ENCODE measurements at places on chromosomes 12 and 14.

DNA sequence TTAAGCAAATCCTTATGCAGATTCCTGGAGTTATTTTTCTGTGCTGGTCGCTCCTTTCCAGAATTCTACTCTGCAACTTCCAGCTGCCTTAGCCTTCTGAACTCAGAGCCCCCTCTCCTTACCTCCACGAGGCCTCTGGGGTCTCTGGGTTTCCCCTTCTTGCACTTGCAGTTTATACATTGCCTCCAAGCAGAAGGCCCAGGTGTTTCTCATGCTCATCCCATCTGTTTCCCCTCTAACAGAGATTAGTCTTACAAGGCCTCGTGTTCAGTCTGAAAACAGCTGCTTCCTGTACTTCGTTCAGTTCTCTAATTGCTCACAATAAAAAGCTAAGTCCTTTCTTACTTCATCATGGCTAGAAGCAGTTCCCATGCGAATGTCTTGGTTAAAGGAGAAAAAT, 134.4 kb upstream of the FGD4 start:
- DNase-seq: peak; percentile 9

DNA sequence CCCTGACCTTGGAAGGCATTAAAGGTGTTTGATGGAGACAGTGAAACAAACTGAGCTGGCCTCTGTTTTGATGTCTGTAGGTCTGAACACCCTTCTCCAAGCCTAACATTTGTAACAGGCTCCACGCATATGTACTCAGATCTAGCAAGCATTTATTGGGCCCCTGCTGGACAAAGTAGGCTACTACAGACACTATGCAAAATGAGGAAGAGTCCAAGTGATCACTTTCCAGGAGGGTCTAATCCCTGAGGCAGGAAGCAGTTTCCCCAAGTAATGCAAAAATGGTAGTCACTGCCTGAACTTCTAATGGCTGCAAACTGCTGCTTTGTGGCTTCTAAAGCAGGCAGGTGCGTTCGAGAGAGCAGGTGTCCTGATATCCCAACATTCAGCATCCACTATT, 405.8 kb downstream of the MED13L start:
- peak; percentile 25 for DNase-seq

GRCh38 chr14:22003461-22003860, 329.8 kb upstream of the OR4E1 start:
- DNase-seq: no peak

- no peak for DNase-seq
These were observed 42.0 kb downstream of the CNTN1 start for GRCh38 chr12:40734276-40734675.

- peak; percentile 61 for DNase-seq
These were observed 11.4 kb downstream of the TMEM121 start for GRCh38 chr14:105537580-105538474.

DNA sequence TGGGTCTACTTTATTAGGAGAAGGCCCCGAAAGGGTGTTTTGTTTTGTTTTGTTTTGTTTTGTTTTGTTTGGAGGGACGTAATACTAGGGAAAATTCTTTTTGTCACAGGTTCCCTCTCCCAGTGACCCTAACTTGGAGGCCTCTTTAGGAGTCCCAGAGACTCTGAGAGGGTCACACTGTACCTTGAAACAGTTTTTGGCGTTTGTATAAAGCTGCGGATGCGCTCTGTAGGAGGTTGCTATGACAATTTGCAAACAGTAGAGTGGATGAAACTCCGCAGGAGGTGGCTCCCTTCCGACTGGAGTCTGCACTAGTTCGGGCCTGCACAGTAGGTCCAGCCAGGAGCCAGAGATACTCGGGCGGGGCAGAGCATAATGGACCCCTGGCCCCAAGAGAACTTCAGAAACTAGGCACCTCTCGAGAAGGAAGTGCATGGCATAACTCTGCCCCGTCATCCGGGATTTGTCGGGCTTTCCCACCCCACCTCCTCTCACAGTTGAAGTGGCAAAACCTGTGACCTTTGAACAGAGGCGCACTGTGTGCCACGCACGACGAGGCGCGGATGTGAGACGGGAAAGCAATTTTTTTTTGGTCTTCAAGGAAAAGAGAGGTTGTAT, 1.3 kb upstream of the DYRK2 start:
- peak; percentile 35 for DNase-seq

DNA sequence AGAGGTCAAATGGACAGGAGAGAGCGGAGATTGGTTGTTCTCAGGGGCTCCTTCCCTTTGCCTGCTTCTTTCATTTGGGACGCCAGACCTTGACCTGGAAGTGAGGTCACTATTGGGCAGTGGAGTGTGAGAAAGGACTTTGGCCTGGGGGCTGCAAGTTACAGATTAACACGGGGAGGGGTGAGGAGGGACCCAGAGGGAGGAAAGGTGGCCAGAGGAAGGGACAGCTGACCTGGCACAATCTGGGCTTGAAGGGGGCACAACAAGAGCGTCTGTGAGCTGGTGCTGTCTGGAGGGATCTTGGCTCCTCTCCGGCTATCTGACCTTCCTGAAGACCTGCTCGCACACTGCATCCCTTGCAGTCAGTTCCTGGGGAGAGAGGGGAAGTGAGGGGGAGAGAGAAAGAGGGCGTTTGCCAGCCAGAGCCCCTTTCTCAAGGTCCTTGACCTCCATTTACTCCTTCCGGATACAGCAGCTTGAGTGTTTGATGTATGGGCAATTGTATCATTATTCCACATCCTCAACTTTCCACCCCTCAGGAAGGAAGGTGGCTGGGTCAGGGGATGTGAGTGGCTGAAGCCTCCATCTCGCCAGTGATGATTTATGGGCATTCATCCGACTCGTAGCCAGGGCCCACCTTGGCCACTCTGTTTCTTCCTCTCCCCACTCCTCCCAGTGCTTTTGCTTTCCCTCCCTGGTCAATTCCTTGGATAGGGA, 4.7 kb downstream of the RBP5 start:
- DNase-seq: no peak

DNA sequence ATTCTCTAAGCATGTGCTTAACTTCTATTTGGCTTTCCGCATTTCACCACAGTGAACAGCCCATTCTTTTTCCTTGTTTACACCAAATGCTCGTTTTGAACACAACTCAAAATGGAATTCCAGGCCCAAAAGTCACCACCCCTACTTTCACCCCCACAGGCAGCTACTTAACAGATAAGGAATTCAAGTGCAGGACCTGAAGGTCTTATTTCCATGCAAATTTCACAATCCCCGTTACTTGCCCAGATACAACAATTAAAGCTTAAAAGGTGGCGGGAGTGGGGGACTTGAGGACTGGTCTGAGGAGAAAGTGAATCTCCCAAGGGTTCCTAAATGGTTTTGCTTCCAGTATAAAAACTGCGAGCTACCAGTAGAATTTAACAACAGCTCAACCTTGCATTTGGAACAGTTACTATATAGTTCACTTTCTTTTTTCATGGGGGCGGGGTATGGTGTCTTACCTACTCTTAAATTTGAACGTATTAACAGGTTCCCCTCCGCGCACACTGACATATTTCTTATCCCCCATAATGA, 3.7 kb downstream of the USP44 start:
- no peak for DNase-seq

GRCh38 chr12:96323906-96324305, 76.3 kb downstream of the CDK17 start:
- no peak for DNase-seq

DNA sequence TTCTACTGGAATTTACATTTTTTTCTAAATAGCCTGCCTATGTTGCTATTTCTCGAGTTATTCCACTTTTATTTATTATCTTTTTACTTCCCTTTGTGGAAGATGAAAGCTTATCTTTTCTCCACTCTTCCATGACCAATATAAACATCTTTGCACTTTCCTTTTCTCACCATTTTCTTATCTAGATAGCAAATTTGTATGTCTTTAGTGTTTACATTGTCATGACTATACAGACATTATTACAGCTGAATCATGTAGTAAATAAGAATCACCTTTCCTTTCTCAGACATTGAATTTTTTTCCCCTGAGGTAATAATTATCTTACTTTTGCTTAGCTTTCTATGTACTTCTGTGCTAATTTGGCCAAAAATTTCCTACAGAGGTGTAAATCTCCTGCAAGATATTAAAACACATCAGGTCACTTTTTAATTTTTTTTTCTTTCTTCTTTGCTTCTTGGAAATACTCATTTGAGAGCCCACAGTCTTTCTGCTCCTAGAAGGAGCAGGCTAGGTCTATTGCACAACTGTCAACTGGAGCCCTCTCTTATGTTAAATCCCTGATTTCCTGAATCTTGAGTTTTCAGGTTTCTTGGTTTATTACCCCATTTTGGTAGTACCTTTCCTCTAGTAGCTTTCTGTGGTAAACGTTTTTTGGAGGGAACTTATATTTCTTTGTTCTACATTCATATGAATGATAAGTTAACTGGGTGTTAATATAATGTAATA, 109.0 kb upstream of the ATP2B1 start:
- no peak for DNase-seq

GRCh38 chr14:20782280-20782890, 1.3 kb downstream of the RNASE6 start:
- peak; percentile 46 for DNase-seq

- peak; percentile 93 for DNase-seq
These were observed 103.6 kb downstream of the SSPN start for GRCh38 chr12:26298785-26299621.

DNA sequence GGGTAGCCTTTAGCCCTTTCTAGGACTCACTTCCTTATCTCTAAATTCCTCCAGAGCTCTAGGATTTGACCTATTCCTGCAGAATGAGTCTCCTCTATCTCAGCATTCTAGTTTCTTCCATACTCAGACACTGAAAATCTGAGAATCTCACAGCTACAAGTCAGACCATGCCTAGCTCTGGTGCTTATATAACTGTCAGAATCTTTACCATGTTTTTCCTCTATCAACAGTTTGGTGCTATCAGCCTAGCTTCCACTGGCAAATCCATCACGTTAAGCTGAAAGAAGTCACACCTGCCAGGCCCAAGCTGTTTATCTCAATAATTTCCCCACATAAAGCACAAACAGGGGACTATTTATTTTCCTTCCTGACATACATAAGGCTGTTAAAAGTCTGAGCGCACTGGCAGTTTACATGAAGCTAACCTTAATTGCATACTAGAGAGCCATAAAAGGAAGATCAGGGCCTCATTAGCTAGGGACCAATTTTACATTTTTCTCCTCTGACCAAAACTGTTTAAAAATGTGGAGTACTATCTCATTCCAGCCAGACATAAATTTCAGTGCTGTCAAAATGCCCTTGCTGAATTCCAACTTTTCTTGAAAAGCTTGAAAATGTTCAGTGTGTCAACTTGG, 270.5 kb downstream of the C12orf75 start:
- no peak for DNase-seq

GRCh38 chr14:75697386-75697785, 36.3 kb downstream of the TTLL5 start:
- DNase-seq: no peak

GRCh38 chr12:78321696-78322095, 491.0 kb downstream of the NAV3 start:
- DNase-seq: no peak

GRCh38 chr12:31620311-31620710, 29.4 kb upstream of the DENND5B start:
- no peak for DNase-seq

DNA sequence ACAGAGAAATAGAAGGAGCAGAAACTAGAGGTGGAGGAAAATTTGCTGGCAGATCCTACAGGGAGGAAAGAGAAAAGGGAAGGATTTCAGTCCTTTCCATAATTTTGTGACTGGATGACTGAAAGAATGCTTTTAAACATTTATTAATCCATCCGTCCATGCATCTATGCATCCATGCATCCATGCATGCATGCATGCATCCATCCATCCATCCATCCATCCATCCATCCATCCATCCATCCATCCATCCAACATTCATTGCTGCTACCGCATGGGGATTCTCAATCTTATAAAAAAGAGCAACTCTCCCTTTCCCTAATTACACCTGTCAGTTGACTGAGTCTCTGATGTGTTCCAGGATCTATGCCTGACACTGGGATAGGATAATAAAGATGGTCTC, 55.7 kb upstream of the NR2C1 start:
- DNase-seq: no peak

GRCh38 chr12:66693901-66694513, 15.1 kb upstream of the GRIP1 start:
- DNase-seq: peak; percentile 84

- DNase-seq: no peak
These were observed 126.6 kb downstream of the SLC6A15 start for GRCh38 chr12:84785951-84786350.

DNA sequence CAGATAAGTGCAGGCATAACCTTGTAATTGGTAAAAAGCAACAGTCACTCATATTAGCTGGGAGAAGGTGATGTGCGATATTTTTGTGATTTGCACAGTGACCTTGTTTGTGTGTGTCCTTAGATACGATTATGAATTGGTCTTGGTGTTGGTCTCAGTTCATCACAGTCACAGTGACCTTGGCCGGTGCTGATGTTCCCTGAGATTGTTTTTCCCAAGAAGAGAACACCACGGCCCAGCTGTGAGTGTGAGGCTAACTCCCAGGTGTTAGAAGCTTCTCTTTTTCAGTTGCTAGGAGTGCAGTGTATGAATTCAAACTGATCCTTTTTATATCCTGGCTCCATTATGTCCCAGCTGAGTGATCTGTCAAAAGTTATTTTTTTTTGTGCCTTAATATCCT, 46.2 kb downstream of the TRHDE start:
- DNase-seq: no peak

GRCh38 chr14:54048311-54048710, 91.7 kb upstream of the BMP4 start:
- DNase-seq: no peak

GRCh38 chr12:95411057-95411456, 62.9 kb upstream of the METAP2 start:
- DNase-seq: no peak

All from suppressor macrophage treated with lipopolysaccharide for 4 hours (primary cell).